ENCODE measurements at places on chromosomes 12 and 14.
A peak's percentile ranks its signal among the peaks of the same experiment; 100 is the strongest.

DNA sequence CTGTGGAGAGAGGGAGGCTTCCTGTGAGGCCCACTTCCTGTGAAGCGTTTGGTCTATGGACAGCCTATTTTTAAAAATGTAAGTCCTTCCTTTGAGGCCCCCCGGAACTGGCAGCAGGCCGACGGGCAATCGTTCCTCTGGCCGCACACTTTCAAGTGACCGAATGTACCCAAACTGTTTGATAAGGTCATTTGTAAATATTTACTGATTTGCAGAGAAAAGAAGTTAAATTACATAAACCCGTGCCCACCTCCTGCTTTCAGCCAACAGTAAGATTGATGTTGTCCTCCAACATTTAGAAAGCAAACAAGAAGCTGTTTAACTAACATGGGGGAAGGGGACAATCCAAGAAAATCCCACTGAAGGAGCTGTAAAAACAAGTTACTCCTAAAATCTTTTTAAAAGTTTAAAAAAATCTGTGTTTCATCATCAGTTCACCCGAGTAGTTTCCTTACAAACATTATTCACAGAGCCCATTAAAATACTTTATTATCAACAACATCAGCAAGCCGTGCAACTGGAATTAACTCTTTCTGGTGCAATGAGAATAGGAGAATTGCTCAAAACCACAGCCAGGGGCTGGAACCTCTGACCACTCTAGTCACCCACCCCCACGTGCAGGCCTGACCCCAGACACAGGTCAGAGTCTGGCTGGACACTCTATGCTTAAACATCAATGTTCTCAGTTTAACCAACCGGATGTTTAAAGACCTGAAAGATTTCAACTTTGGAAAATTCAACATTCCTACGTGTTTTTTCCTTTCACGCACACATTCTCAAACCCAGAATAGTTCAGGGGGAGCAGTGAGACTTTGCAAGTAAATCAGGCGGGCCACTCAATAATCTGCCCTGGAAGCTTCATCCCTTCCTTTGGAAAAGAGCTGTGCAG is 65.3 kb downstream of the FOXN3 start:
- DNase-seq = no peak

GRCh38 chr12:88503281-88503703 is 77.0 kb downstream of the KITLG start:
- DNase-seq = no peak

DNA sequence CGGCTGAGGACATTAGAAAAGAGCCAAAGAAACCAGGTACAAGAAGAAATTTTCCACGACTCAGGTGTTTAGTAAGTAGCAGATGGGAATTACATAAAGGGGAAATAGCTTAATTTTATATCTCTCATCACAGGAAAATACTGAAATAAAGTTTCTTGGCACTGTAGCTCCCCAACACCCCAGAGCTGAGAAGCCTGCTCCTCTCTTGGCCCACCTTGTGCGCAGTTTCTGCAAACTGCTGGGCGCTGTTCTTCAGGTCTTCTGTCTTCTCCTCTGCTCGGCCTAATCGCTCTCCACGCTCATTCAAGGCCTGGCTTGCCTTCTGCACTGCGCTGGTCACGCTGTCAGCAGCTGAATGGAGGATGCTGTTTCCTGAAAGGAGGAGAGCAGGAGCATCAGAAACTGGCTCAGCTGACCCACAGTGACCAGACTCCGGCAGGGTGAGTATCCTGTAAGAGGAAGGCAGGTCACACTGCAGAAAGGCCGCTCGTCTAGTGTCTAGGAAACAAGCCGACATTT is 184.9 kb upstream of the GZMB start:
- no peak for DNase-seq

- DNase-seq = no peak
These were observed 181.5 kb upstream of the SFSWAP start for GRCh38 chr12:131529196-131530040.

- peak; percentile 14 for DNase-seq
These were observed 138.6 kb downstream of the RPS29 start for GRCh38 chr14:49447540-49448107.

- no peak for DNase-seq
These were observed 18.7 kb downstream of the DTX1 start for GRCh38 chr12:113075137-113075683.

GRCh38 chr12:58413794-58414193 is 472.4 kb downstream of the ATP23 start:
- peak; percentile 93 for DNase-seq

- DNase-seq = no peak
These were observed 151.4 kb upstream of the HIF1A start for GRCh38 chr14:61543946-61544345.
